Activated CD4-positive, alpha-beta T cell treated with anti-CD3 and anti-CD28 coated beads for 24 hours (primary cell): ENCODE measurements at places on chromosomes 4 and X.

- DNase-seq, result no peak
These were observed 1434.8 kb downstream of the RAPGEF2 start for GRCh38 chr4:160537681-160538080.

DNA sequence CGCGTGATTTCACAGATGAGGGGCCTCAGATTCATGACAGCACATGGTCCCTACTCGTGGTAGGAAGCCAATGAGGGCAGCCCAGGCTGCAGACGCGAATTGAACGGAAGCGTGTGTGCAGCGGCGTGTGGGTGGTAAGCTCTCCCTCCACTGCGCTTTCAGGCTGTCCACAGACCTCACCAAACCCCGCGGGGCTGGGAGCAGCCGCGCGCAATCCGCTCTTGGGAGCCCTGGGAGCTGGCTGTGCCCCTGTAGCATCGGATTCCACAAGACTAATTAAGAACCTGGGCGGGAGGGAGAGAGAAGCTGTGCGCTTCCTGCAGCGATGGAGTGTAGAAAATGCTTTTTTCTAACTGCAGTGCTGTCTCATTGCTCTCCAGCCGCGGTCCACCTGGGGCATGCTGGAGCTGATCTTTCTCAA is 134.9 kb downstream of the STOX2 start:
- DNase-seq, result no peak

GRCh38 chr4:70651864-70652506 is 14.3 kb downstream of the JCHAIN start:
- DNase-seq, result no peak

DNA sequence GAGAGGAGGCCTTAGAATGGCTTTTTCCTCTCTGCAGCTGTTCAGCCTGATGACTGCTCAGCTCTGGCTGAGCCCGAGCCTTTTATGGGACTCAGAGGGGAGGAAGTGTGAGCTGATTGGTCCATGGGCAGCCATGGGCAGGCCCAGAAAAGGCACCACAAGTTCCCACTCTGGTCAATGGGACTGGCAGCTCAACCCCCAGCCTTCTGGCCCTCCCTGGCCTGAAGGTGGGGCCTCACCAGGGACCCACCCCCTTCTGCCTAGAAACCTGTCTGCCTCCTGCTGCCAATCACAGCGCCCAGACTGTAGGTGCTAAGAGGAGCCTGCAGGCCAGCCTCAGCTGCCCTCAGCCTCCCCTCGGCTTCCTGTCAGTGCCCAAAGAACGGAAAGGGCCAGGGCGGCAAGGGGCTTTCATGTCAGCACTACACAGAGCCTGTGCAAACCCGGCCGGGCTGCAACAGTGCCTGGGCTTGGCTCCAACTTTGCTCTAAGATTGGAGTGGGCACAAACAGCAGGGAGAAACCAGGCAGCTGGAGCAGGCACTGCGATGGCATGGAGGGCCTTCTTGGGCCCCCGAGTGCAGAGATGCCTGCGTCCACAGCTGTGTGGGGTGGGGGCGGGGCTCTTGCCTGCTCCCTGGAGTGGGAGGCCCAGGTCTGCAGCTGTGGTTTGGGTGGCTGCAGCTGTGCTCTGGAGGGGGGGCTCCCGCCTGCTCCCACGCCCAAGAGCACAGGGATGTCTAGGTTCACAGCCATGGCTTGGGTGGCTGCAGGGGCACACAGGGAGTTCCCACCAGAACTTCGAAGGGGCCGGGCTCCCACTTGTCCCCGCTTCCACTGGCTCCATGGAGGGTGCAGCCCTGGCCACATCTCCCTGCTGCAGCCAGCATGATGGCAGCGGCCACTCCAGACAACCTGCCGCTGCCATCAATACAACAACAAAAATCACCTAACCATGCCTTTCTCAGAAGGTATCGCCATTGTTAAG is 92.6 kb downstream of the NXF2 start:
- DNase-seq, result no peak

DNA sequence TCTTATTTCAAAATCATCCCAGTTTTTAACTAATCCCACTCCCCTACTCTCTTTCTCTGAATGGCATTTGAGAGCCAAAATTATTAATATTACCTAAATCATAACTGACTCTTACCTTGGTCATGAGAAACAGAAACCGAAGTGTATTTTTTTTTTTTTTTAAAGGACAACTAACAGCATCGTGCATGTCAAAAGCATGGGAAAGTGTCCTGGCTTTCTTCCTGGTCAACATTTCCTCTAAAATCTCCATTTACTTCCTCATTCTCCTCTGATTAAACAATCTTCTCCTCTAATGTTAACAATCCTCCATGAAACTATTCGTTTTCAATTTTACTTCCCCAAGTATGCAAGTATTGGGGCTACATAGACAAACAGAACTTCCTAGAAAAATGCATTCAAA is 2.1 kb upstream of the STS start:
- no peak for DNase-seq

- DNase-seq, result no peak
These were observed 51.4 kb downstream of the SGMS2 start for GRCh38 chr4:107876099-107876498.

- DNase-seq, result no peak
These were observed 13.6 kb downstream of the AMTN start for GRCh38 chr4:70531981-70532380.

DNA sequence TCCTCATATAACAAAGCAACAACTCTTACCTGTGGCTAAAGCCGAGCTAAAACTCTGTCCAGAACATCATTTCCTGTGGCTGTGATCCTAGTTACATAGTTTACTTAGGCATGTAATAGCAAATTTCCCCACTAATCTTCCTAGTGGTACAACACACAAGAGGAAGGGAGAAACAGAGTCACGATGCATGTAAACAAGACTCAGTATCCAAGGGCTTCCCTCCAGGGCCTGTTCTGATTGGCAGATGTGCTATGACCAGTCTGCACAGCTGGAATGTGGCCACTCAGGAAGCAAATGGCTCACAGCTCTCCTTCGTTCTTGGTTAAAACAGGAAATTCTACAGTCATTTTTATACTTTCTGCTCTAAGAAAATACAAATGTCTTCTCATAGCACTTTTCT is 49.2 kb upstream of the PRSS48 start:
- DNase-seq, result no peak

GRCh38 chr4:155071962-155072361 is 136.5 kb upstream of the NPY2R start:
- no peak for DNase-seq

DNA sequence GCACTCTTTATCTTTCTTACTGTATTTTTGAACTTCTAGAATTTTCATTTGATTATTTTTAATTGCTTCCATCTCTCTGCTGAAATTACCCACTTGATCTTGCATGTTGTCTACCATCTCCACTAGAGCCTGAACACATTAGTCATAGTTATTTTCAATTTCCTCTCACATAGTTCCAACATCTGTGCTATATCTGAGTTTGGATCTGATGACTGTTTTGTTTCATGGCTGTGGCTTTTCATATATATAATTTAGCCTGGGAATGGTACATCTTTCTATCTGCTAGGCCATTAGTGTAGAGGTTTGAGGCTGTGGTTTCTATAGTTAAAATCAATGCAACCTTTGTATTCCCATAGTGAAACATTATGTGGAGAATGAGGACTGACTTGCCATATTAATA is 33.2 kb downstream of the NPY2R start:
- no peak for DNase-seq

- no peak for DNase-seq
These were observed 92.7 kb downstream of the NAP1L3 start for GRCh38 chrX:93580634-93581033.

DNA sequence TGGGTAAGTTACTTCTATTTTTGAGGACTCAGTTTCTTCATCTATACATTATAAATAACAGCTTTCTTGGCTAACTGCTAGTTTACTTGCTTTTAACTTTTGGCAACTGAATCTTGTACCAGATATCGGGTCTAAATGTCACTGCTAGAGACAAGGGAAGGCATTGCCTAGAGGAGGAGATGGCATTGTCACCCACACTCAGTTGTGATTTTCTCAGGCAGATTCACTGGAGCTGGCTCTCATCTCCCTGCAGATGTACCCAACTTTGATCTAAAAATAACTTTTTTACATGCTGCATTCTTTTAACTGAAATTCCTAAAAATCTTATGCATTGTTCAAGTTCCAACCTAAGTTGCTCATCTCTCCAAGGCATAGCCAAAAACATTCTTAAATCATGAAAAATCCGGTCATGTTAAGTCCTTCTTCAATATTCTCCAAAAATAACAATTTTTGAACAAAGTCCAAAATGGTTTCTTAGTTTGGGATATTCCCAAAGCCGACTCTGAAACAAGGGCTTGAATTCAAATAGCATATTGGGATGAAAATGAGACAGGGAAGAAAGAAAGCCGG is 469.0 kb upstream of the BOD1L1 start:
- no peak for DNase-seq

DNA sequence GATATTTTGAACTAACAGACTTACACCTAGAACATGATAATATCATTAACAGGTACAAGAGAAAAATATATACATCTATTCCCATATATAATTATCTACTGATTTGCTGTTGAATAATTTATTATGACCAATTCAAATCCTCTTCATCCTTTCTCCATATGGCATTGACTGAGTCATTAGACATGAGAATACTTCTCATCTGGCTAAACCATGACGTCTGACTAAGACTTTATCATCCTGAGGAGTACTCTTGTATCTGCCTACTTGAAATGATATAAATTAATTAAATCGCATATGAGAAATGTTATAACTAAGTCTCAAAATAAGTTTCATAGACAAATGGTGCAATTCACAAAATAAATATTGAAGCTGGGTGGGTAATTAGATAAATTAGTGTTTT is 67.4 kb downstream of the EMCN start:
- no peak for DNase-seq

DNA sequence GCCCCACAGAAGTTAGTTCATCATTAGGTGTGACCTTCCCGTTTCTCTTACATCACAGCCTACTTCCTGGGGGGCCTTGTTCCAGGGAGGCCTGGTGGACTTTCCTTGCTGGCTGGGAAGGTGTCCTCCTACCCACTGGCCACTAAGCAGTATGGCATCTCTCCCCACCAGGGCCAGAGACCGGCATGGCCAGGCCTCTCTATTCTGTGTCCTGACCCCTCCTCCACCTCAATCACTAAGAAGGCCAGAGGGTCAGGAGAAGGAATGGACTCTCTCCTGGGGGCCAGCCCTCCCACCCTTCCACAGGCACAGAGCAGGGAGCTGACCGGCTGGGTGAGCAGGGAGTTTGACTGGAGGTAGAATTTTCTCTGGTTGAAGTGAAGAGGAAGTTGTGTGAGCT is 81.9 kb downstream of the PJA1 start:
- DNase-seq, result no peak

- no peak for DNase-seq
These were observed 163.2 kb upstream of the INTU start for GRCh38 chr4:127469542-127469941.

- no peak for DNase-seq
These were observed 55.3 kb upstream of the KCNIP4 start for GRCh38 chr4:22003878-22004277.

GRCh38 chrX:121283921-121284320 is 236.5 kb downstream of the GLUD2 start:
- no peak for DNase-seq

- no peak for DNase-seq
These were observed 157.7 kb downstream of the CBR4 start for GRCh38 chr4:168852387-168852786.

DNA sequence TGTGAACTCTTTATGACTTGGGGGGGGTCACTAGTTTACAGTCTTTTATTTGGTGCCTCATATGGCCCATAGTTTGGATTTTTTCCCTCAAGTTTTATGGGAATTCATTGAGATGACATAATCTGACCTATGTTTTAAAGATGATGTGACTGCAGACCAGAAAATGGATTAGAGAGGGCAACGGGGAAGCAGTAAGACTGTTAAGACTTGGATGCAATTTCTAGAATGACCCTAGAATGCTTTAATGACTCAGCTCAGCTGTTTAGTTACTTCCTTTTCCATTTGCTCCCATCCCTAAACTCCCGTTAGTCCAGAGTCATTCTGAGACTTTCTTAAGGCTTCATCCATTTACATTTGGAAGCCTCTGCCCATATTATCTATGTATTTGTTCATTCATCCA is 59.9 kb upstream of the PDGFRA start:
- no peak for DNase-seq

DNA sequence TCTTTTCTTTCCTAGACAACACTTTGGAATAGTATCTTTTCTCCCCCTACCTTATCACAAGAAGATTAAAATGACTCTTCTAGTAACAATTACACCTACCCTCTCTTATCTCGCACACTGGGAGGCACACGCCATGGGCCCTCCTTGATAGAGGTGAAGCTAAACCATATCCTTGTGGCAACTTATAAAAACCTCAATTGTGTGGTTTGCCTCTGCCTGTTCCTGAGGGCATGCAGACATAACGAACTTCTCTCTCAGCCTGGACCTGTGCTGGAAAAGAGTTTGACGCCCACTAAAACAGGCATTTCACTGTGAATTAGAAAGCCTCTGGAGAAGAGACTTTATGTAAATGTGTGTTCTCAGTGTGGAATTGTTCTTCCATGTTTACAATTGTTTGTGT is 141.2 kb downstream of the NDST3 start:
- DNase-seq, result no peak

- no peak for DNase-seq
These were observed 24.0 kb downstream of the C4orf51 start for GRCh38 chr4:145703850-145704497.

GRCh38 chr4:172997856-172998255 is 170.8 kb upstream of the GALNT7 start:
- no peak for DNase-seq

- no peak for DNase-seq
These were observed 54.9 kb downstream of the MAP7D2 start for GRCh38 chrX:20061855-20062254.

GRCh38 chr4:72326692-72327632 is 242.1 kb downstream of the ADAMTS3 start:
- DNase-seq, result no peak

GRCh38 chr4:152938237-152938947 is 2.3 kb downstream of the FHDC1 start:
- no peak for DNase-seq

- DNase-seq, result no peak
These were observed 62.3 kb downstream of the IL1RAPL1 start for GRCh38 chrX:28649541-28649940.

- no peak for DNase-seq
These were observed 70.5 kb downstream of the JADE1 start for GRCh38 chr4:128879971-128880370.

DNA sequence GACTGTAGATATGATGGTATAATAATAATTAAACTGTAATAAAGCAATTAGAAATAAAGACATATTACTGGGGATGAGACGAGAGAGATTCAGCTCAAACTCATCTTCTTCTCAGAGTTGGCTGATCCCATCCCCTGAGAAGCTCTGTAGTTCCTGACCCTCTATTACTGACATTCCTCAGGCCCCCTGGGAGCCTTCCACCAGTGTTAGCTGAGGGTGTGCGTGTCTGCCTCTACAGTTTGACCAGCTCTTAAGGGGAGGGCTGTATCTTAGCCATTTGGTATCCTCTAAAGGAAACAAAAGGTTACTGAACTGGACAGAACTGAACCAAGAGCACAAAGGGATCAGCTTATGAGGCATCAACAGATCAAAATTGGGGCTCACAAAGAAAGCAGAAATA is 11.2 kb downstream of the FHDC1 start:
- no peak for DNase-seq

- no peak for DNase-seq
These were observed 4.3 kb downstream of the TMPRSS11E start for GRCh38 chr4:68451246-68452211.
